EL (cell line): ENCODE measurements at places on chromosomes 12 and 14.

DNA sequence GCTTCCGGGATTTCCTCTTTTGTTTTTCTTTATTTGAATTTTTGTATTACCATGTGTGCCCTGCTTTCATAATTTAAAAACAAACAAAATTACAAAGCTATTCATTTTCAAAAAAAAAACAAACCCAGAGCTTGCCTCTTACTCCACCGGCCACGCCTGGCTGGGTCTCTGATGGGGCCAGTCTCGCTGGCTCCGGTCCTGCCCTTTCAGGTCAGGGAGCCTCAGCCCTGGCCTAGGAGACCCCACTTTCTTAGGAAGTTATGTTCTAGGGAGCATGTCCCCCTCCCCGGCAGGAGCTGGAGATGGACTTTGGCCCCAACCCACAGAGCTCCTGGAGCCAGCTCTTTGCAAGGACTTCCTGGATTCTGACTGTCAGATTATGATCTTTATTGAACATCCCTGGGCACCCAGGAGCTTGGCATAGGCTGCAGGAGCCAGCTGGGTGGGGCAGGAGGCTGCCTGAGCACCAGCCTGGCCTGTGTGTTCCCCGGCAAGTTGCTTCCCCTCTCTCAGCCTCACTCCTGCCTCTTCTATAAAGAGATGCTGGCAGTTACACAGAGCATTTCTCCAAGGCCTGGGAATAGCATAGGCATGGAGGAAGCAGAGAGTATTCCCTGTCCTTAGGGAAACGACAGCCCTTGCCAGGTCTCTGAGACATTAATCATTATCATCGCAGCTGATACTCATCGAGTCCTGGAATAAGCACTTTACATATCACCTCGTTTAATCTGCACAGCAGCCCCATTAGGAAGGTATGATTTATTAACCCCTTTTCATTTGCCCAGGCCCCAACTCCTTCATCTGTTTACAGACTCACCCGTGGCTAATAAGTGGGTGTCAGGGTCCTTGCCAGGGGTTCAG is 3.5 kb downstream of the DEGS2 start:
- DNase-seq: no peak

GRCh38 chr14:79421811-79422210 is 789.5 kb downstream of the DIO2 start:
- DNase-seq: no peak

DNA sequence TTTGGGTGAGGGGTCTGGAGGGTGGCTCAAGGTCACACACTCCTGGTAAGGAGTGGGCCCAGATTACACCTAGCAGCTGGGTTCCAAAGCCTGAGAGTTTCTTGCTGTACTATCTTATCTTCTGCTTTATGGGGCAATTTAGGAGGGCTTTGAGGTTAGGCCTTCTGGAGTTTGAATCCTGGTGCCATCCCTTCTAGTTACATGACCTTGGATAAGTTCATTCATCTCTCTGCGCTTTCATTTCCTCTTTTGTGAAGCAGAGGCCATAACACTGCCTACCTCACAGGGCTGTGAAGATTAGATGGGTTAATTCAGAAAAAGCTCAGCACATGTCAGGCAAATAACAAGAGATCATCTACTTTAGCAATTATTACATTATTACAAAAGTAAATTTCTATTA is 7.4 kb upstream of the KRT77 start:
- DNase-seq: no peak

DNA sequence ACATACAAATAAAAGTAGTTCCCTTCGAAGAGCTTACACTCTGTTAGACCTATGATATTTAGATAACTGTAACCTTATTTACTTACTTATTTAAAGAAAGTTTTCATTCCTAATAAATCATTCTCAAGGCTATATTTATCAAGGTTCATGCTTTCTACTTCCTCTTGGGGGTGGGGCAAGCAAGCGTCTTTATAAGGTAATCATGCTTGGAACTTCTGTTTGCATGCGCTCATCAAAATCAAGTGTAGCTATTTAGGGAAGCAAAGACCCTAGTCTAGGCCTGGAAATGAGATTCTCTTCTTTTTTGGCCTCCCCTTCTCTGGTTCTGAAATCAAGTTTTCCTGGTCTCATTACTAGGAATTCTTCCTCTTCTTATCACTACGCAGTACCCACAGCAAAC is 766 bp downstream of the RERG start:
- no peak for DNase-seq
